Activated T-cell treated with anti-CD3 and anti-CD28 coated beads for 24 hours (primary cell): ENCODE measurements at places on chromosomes 1 and 21.
A peak's percentile ranks its signal among the peaks of the same experiment; 100 is the strongest.

GRCh38 chr1:240093120-240093961, 1.7 kb downstream of the FMN2 start:
- DNase-seq, result no peak

GRCh38 chr1:98565951-98566350, 95.6 kb upstream of the SNX7 start:
- no peak for DNase-seq

- DNase-seq, result no peak
Observed at GRCh38 chr1:66510407-66510806, 23.5 kb upstream of the SGIP1 start.

DNA sequence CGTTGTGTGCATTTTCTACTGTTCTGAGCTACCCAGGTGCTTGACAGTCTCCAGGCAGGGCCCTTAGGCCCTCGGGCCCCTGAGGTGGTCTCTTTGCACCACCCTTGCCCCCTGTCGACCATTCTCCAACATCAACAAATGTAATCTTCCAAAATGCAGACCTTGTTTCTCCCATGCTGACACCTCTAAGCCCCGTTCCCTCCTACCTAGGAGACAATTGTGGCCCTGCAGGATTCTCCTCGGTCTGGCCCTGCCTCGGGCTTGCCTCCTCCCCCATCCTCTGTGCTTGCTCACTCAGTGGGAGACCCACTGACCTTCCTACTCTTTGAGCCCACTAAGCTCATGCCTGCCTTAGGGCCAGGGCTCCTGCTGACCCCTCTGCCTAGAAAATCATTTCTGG, 104.2 kb upstream of the TARDBP start:
- DNase-seq, result no peak

DNA sequence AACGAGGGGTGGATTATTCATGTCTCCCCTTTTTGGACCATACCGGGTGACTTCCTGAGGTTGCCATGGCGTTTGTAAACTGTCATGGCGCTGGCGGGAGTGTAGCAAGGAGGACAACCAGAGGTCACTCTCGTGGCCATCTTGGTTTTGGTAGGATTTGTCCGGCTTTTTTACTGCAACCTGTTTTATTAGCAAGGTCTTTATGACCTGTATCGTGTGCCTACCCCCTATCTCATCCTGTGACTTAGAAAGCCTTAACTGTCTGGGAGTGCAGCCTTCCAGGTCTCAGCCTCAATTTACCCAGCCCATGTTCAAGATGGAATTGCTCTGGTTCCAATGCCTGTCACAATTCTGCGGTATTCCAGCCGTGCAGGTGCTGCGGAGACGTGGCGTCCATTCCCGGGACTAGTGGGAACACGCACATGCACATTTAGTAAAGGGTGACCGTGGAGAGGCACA, 40.2 kb upstream of the ZNF496 start:
- DNase-seq, result no peak

DNA sequence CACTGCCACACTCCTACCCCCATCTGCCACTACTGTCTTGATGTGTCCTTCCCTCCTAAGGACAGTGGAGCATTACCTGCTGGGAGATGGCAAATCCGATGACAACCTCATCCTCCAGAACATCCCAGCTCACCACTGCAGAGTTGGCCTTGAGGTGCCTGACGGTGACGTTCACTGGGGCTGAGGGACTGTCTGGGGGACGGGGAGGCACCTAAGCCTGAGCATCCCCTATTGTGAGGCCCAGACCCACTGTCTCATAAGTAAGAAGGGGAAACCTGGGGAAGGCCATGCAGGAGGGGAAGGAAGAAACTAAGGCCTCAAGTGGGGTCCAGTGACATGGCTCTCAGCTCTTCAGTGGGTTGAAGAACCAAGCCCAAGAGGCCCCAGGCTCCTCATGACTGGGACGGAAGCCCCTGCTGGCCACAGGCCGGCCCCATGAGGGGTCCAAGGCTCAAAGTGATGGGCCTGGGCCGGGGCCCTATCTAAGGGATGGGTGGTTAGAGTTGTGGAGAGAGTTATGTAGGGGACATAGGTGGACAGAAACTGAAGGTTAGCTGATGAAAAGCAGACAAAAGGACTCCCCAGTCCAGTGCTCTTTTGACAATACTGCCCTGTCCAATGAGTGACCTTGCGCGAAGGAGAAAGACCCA, 1.8 kb downstream of the FNDC5 start:
- no peak for DNase-seq

GRCh38 chr1:26831059-26831458, 4.6 kb downstream of the ZDHHC18 start:
- DNase-seq, result no peak

- DNase-seq, result peak; percentile 32
Observed at GRCh38 chr1:35883635-35884101, 659 bp downstream of the AGO1 start.

- no peak for DNase-seq
Observed at GRCh38 chr1:26684763-26685508, 10.9 kb upstream of the ARID1A start.

- DNase-seq, result no peak
Observed at GRCh38 chr1:41360074-41360785, 1.0 kb upstream of the FOXO6 start.

- no peak for DNase-seq
Observed at GRCh38 chr1:113394863-113395259, 4.5 kb downstream of the MAGI3 start.

GRCh38 chr1:17559615-17560419, 20.3 kb downstream of the ARHGEF10L start:
- DNase-seq, result no peak

GRCh38 chr1:67646145-67647035, 38.6 kb upstream of the GADD45A start:
- no peak for DNase-seq

DNA sequence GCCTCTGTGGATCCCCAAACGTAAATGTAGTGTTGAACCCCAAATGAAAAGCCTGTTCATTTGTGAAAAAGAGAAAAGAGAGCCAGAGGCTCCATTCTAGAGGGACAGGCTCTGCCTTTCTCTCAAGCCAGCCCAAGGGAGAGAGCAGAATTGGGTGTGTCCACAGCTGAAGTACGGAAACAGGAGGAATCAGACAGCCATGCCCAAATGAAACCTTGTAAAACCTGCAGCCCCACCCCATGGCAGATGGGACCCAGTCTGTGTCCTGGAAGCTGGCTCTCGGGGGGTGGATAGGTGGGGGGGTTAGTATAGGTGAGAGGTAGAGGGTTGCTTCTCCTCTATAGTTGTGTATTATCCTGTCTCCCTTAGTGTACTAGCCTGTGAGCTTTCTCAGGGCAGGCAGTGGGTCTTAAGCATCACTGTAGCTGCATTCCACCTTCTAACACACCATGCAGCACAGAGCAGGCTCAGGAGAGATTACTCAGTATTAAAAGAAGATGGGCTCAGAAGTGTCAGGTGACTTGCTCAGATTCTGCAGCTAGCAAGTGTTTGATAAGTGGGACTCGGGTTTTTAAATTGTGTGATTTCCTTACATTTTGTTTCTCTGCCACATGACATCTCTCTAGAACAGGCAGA, 67.4 kb upstream of the SIPA1L2 start:
- no peak for DNase-seq

DNA sequence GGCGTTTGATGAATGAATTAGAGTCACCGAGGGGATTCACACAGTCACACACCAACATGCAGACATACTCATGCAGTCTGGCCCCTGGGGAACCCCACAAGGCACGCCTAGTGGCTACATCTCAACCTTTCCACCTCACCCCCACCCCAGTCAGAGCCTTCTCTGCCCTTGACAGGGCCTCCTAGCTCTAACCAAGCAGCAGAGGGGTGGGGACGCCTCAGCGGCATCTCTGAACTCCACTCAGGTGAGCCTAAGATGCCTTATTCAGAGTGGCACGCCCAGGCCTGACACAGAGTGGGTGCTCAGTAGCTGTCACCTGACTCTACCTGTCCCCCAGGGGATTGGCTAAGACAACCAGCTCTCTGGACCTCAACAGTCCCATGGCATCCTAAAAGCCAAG, 3.7 kb upstream of the SDC3 start:
- no peak for DNase-seq

DNA sequence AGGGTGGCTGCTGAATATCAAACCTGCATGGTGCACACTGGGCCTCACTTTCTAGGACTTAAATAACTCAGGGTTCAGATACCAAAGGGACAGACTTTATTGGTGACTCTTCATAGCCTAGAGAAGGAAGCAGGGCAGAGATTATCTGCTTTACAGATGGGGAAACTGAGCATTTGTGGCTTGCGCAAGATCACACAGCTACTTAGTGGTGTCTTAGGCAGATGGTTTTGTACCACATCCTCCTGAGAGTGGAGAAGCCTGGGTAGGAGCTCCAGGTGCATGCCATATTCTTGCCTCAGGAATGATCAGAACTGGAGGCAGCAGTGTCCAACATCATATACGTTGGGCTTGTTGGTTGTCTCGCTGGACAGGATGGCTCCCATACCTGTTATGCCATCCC, 6.8 kb upstream of the DPH2 start:
- no peak for DNase-seq

GRCh38 chr1:114517348-114517747, 6.3 kb upstream of the TRIM33 start:
- DNase-seq, result no peak

GRCh38 chr1:230242326-230242725, 175.3 kb downstream of the GALNT2 start:
- no peak for DNase-seq

DNA sequence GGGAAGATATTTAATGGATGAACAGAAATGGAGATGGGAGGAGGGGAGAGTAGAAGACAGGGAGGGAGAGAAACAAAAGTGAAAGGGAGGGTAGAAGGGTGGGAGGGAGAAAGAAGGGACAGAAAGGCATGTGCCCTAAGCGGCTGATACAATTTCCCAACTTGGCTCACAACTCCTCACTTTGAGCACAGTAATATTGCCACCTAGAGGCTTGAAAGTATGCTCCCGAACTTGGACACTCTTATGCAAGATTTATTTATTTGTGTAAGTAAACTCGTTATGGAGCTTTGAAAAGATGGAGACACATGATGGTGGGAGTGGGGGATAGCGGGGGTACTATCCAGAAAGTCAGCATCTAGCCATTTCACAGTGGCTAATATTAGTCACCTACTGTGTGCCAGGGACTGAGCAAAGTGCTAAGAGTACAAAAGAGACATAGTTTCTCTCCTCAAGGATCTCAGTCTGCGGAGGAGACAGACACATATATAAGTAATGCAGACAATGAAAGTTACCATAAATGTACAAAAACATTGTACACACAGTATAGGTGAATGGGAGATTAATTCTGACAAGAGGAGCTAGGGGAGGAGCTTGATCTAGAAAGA, 189.7 kb downstream of the SEC16B start:
- DNase-seq, result no peak

DNA sequence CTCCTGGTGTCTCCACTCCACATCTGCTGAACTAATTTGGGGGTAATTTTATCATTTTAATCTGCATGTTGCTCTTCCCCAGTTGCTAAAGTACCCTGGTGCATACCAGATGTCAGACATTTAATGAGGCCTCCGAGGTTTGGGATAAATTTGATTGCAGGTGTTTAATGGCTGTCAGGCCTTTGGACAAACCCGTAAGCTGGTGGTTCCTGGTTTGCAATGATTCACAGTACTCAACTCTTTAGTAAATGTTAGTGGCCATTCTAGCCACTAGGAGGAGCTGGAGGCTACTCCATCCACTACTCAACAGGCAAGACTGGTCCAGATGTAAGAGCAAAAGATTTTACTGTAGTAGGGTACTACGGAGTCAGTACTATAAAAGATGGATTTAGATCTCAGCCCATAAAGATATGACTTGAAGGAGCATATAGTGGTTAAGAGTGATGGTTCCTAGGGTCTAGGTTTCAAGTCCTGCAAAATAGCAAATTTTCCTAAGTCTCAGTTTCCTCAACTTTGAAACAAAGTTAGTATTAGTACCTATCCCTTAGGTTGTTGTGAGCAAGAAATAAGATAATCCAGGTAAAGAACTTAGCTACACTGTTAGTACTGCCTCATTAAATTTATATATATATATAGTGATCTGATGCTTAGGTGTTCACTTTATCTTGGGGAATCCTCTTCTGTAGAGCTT, 132.8 kb downstream of the SNX7 start:
- DNase-seq, result peak; percentile 39

DNA sequence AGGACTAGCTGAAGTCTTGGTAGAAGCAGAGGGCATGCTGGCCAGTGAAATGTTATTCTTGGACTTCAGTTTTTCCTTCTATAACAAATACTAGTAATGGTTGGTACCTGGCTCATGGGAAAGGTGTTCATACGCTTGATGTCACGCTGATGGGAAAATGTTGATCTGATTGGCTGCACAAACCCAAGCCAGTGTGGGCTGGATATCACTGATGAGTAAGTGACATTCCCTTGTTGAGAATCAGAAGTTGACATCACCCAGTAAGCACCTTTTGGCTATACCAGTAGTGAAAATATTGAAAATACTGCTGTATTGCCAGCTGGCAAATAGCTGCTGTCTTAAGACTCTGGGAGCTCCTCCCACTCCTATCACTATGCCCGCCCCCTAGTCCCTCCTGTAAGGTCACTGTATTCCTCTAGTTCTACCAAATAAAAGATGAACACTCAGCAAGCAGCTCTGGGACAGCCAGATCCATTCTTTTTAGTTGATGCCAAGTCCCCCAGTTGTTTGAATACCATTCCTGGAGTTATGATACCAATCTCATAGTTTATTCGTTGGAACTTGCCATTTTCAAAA, 168.2 kb downstream of the GRIK1 start:
- DNase-seq, result no peak

GRCh38 chr1:241817331-241817792, 30.6 kb upstream of the EXO1 start:
- no peak for DNase-seq

GRCh38 chr1:203692565-203693470, 66.2 kb downstream of the ATP2B4 start:
- DNase-seq, result no peak

DNA sequence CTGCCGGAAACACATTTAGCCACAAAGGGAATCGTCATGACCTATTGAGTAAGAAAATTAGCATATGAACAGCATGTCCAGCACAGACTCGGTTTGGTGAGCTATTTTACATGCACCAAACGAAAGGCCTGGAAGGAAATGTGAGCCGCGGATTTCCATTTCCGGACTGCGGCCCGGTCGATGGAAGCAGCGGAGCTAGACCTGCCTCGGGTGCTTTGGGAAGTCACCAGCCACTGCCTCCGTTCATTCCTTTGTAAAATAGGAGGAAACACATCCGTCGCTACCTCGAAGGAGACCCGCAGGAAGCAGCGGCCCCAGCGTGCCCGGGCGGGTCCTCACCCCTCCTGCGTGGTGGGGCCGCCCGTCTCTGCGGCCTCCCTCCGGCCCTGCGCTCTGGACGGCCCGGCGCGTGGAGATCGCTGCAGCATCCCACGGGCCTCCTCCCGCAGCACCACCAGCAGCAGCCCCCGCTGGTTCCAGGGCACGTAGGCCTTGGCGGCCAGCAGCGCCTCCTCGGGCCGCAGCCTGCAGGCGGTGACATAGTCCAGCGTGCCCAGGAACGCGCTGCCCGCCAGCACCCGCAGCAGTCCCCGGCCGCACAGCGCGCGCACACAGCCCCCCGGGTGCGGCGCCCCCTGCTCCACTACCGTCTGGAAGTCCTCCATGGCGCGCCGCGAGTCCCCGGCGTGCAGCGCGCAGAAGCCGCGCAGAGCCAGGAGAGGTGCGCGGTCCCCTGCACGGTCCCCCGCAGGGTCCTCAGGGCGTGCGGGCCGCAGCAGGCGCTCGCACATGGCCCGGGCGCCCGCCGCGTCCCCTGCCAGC, 12.1 kb downstream of the TTC34 start:
- no peak for DNase-seq
